Muscle of arm (tissue), 14 donors: ENCODE measurements at places on chromosomes 3 and 15. TPM values are rescaled to one million over a fixed set of nuclear protein-coding genes. Genes with fewer than 3 reads are reported as not detected.

Gene GOLGA8R
- polyA plus RNA-seq = 13.3 TPM

Gene CCR9
- not detected for polyA plus RNA-seq

Gene AMOTL2
- not detected for polyA plus RNA-seq

Gene ALDH1A2
- not detected for polyA plus RNA-seq

Gene P2RY13
- polyA plus RNA-seq = 1.9 TPM

Gene POLG
- 41.1 TPM for polyA plus RNA-seq

Gene CACNA2D2
- polyA plus RNA-seq = 8.6 TPM

Gene UPK1B
- 46.8 TPM for polyA plus RNA-seq

Gene SLC22A13
- polyA plus RNA-seq = not detected

Gene FES
- polyA plus RNA-seq = 7.8 TPM

Gene CA12
- 0.92 TPM for polyA plus RNA-seq

Gene ACVR2B
- 15.9 TPM for polyA plus RNA-seq

Gene ACTC1
- polyA plus RNA-seq = 1,472 TPM

Gene POPDC2
- 10.6 TPM for polyA plus RNA-seq

Gene SERPINI2
- not detected for polyA plus RNA-seq

Gene NEK10
- polyA plus RNA-seq = 1.6 TPM

Gene RPSA
- 2,110 TPM for polyA plus RNA-seq

Gene MRPL46
- not detected for polyA plus RNA-seq

Gene LTK
- polyA plus RNA-seq = 12.1 TPM

Gene HEMK1
- polyA plus RNA-seq = 14.6 TPM

Gene FOXL2NB
- not detected for polyA plus RNA-seq

Gene DGKG
- 2.6 TPM for polyA plus RNA-seq

Gene C3orf22
- polyA plus RNA-seq = not detected

Gene CCR8
- polyA plus RNA-seq = not detected

Gene NCK1
- 30.7 TPM for polyA plus RNA-seq

Gene PDZRN3
- polyA plus RNA-seq = 82.9 TPM

Gene RETNLB
- polyA plus RNA-seq = not detected

Gene ANKRD63
- polyA plus RNA-seq = 0.45 TPM

Gene DNAJC17
- 24.1 TPM for polyA plus RNA-seq

Gene COPG1
- polyA plus RNA-seq = 97.0 TPM

Gene SHF
- 6.1 TPM for polyA plus RNA-seq

Gene SRGAP3
- 23.8 TPM for polyA plus RNA-seq

Gene TUSC7
- not detected for polyA plus RNA-seq

Gene BLM
- 2.6 TPM for polyA plus RNA-seq

Gene UROC1
- not detected for polyA plus RNA-seq

Gene TMOD2
- polyA plus RNA-seq = 8.3 TPM

Gene PLCL2
- polyA plus RNA-seq = 8.1 TPM
